AG04449 (cell line): ENCODE measurements at places on chromosomes 1 and 21.

DNA sequence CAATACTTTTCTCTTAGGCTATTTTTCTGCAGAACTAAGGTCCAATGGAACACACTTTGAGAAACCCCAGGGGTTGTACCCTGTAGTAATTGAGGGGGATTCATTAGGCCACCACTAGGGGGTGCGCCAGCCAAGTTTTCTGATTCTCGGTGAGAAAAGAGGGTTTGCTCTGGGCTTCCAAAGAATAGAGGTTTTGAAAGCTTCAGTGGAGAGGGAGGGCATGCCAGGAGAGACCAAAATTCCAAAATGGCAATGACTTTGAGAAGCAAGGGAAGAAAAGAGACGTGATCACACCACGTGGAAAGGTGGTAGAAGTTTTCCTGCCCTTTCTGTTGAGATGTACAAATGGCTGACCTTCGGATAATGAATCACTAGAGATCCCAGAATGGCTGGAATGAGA is 323.3 kb downstream of the RPS6KC1 start:
- DNase-seq = no peak

GRCh38 chr1:32247983-32248889 is 1.2 kb downstream of the FAM167B start:
- DNase-seq = no peak

DNA sequence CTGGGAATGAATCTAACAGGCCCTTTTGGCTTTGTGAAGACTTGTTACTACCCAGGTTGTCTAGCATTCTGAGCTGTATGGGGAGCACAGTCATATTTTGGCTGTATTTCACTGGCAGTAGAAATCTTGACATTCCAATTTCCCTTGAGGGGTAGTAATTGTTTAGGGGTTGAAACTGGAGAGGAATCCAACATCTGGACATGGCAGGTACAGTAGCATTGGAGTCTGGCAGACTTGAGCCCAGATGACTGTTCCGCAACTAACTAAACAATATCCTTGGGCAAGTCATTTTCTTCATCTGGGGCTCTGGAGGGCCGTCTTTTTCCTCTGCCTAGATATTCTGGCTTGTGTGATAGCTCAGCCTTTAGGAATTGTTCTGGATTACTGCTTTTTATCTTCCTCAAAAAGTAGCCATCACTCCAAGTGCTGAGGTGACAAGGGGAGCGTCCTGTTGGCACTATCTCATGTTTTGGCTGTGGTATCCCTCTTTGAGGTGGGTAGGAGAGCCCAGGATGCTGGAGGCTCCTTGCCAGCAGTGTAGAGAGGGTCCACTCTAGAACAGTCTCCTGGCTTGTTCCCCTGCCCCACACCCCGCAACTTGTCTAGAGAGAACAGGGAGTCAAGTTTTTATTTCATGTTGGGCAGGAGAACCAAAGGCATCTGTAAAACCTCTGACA is 22.7 kb upstream of the NBL1 start:
- no peak for DNase-seq

GRCh38 chr1:41780322-41780721 is 138.4 kb downstream of the HIVEP3 start:
- DNase-seq = no peak

DNA sequence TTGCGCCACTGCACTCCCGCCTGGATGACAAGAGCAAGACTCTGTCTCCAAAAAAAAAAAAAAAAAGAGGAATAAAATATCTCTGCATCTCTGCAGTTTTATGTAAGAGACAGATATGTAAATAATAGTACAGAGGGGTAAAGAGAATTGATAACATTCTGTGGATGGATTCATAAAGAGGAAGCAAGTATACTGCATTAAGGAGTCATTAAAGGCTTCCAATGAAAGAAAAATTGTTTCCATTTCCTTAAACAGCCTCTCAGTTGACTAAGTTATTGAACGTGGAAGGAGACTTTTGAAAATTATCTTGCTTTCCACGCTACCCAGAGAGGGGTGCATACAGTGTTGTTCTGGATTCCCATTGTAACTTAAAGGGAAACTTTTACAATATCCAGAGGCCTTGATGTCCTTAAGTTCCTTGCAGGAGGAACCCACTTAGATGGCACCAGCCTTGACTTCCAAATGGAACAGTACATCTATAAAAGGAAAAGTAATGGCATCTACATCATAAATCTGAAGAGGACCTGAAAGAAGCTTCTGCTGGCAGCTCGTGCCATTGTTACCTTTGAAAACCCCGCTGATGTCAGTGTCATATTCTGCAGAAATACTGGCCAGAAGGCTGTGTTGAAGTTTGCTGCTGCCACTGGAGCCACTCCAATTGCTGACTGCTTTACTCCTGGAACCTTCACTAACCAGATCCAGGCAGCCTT is 13.8 kb downstream of the CEP350 start:
- DNase-seq = no peak

DNA sequence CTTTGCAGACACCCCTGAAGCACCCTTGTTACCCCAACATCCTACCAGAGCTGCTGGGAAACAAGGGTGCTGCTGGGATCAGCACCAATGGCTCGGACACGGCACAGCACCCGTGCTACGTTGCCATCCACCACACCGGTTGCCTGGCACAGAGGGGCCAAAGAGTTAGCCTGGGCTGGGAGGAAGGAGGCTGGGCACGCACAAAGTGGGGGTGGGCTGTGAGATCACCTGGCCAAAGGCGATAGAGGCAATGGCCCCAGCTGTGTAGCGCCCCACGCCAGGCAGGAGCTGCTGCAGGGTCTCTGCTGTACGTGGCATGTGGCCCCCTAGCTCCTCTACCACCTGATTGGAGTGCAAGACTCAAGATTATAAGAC is 5.6 kb downstream of the HPDL start:
- no peak for DNase-seq

GRCh38 chr1:203627398-203627797 is 766 bp downstream of the ATP2B4 start:
- no peak for DNase-seq

GRCh38 chr1:104468282-104468681 is 718.6 kb downstream of the AMY1C start:
- DNase-seq = no peak

- no peak for DNase-seq
Measured at GRCh38 chr1:206518206-206518605, 10.9 kb downstream of the RASSF5 start.

DNA sequence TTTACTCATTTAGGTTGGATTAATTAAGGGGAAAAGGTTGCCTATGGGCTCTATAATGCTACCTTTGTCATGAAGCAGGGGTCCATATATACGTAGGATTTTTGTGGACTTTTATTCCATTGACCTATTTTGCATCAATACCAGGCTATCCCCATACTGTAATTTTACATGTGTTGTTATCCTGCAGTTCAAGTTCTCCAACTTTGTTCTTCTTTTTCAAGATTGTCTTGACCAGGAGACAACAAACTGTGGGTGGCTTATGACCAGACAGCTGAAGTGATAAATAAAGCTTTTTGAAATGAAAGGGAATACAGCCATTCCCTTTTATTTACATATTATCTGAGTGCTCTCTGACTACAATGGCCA is 345.7 kb downstream of the BARHL2 start:
- DNase-seq = no peak

DNA sequence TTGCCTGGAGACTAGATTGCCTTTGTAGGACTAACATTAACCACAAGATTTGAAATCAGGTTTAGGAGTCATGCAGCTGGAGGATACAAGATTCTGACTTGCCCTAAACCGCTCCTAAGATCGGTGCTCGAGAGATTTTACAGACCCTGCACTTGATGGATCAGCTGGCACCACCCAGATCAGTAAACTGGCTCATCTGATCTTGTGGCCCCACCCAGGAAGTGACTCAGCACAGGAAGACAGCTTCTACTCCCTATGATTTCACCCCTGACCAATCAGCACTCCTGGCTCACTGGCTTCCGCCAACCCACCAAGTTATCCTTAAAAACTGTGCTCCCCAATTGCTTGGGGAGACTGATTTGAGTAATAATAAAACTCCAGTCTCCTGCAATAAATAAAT is 876 bp upstream of the CATSPERE start:
- no peak for DNase-seq

GRCh38 chr21:24436236-24436635 is 1171.0 kb downstream of the MRPL39 start:
- DNase-seq = no peak

DNA sequence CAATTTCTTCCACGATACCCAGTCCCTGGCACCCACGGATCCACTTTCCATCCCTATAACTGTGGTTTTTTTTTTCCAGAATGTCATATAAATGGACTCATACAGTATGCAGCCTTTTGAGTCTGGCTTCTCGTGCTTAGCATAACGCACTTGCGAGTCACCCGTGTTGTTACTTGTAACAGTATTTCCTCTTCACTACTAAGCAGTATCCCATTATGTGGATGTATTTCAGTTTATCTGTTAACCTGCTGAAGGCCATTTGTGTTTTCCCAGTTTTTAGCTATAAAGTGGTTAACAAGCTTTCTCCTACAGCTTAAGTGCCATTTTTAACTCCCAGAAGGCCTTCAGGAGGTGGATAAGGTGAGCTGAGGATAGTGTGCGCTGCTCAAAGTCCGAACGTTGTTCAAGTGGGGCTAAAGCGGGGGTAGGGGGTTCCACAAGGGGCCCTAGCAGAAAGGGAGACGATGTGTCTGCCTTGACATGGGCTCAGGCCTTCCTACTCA is 829 bp downstream of the ADAR start:
- no peak for DNase-seq
